ENCODE measurements at places on chromosomes 3 and 15.

DNA sequence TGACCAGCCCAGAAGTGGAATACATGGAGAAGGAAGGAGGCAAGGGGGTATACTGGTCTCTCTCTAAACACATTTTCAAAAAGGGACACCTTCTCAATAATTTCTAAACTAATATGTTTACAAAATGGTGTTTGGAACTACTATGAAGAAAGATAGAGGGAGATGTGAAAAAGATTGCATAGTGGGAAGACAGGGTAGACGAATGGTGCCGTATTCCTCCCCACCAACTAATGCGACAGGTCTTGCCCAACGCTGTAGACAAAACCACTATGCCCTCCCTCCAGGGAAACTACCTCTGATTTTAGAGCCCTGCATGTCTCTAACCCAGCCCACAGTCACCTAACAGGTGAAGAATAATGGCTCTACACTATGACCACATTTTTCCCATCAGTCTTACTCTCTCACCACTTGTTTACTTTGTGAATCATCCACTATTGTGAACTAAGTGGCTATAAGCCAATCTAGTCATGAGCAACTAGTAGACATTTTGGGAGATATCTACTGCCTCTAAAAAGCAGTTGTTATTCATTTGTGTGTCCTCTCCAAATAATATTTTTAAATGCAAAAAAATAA is 108.2 kb upstream of the UBE2E2 start:
- no peak for DNase-seq

- no peak for DNase-seq
Observed at GRCh38 chr15:66647358-66647757, 54.7 kb upstream of the SMAD6 start.

- no peak for DNase-seq
Observed at GRCh38 chr3:25403968-25404367, 24.1 kb upstream of the RARB start.

DNA sequence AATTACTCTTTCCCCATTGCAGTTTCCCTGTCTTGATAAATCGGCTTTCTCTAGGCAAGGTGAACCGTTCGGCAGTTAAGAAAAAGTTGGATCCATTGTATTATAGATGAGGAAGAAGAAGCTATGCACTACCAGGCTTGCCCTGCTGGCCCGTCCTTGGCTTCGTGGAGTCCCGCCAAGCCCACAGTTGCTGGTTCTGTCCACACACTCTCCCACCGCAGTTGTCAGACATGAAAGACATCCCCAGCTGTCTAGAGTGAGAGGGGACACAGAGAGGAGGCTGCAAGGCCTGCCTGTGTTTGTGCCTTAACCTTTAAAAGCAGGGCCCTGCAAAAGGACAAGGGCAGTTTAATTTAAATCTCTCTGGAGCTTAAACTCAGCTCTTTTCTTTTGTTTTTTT is 47.2 kb upstream of the PLCL2 start:
- DNase-seq: no peak

DNA sequence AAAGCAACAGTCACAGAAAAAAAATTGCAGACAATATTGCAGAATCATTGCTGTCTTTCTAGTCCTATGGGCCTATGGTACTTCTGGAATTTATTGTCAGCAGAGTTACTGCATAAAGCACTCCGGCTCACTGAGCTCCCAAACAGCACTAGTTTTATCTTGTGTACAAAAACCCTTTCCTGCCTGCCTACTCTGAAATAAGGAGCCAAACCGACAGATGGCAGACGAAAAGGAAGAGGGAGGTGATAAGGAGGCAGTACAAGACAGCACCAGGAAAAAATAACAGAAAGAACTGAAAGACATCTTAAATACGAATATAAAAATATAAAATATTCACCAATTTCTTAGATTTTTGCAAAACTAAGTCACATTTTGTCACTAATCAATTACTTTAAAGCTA is 15.6 kb downstream of the HERC1 start:
- peak; percentile 33 for DNase-seq

- DNase-seq: no peak
Observed at GRCh38 chr15:98666841-98667240, 18.5 kb downstream of the IGF1R start.

DNA sequence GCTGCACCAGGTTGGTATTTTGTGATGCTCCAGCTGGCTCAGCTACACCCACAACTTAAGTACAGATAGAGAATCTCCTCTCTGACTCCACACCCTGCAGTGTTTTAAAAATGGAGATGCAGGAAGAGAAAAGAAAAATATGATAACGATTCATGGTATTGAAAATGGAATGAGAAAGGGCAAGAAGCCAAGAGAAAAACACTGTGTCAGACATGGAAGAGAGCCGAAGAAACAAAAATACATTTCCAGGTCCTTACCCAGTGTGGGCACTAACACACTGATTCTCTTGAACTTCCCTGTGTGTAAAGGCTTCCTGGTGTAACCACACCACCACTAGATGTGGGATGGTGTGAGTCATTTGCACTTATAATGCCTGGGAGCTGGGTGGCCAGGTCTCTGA is 93.1 kb downstream of the GMPS start:
- DNase-seq: no peak

- DNase-seq: no peak
Observed at GRCh38 chr3:23837691-23838090, 31.9 kb downstream of the UBE2E1 start.

DNA sequence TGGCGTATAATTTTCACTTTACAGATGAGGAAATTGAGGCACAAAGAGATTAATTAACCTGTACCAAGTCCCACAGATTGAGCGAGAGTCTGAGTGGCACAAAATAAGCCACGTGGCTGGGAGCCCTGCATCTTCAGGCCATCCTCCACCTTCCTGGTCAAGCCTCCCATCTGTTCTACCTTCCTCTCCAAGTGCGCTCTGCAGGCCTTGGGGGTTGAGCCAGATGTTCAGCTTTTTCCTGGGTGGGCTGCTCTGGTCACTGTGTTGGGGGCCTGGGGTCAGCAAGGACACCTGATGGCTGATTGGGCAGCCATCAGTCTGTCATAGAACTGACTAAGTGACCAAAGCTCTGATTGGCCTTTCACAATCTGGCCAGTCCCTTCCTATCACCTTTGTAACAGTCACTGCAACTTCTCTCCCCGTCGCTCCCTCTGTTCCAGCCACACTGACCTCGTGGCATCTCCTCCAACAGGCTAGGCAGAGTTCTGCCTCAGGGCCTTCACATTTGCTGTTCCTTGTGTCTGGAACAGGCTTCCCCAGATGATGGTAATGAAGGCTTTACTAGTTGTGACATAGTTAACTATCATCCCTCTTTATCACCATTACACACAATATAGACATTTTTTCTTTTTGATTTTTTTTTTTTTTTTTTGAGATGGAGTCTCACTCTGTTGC is 46.8 kb downstream of the SCN5A start:
- no peak for DNase-seq

GRCh38 chr3:62493109-62493801 is 119.9 kb upstream of the FEZF2 start:
- no peak for DNase-seq

DNA sequence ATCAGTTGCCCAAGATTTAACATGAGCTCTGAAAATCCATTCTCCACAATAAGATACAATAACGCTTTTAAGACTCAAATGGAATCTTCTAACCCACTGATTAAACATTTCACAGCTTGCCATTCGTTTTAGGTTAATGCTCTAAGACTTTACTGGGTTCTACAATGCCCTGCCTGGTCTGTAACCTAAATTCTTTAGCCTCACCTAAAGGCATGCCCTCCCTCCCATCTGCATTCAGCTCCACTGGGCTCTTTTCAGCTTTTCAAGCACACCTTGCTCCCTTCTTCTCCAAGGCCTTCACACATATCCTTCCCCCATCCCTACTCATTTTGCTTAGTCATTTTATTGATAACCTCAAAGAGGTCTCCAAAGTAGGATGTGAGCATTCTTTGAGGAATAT is 290.9 kb downstream of the LSAMP start:
- DNase-seq: no peak

GRCh38 chr3:120568598-120568997 is 27.5 kb upstream of the NDUFB4 start:
- no peak for DNase-seq

GRCh38 chr15:59918994-59919951 is 84.8 kb upstream of the FOXB1 start:
- DNase-seq: no peak

GRCh38 chr3:23835087-23835486 is 29.3 kb downstream of the UBE2E1 start:
- no peak for DNase-seq

GRCh38 chr3:48408823-48409281 is 21.0 kb downstream of the PLXNB1 start:
- DNase-seq: no peak

GRCh38 chr3:193789455-193789854 is 196.4 kb downstream of the OPA1 start:
- DNase-seq: no peak

GRCh38 chr15:51229907-51230330 is 108.5 kb downstream of the CYP19A1 start:
- DNase-seq: no peak

GRCh38 chr3:136281966-136282520 is 31.9 kb downstream of the PCCB start:
- DNase-seq: no peak

DNA sequence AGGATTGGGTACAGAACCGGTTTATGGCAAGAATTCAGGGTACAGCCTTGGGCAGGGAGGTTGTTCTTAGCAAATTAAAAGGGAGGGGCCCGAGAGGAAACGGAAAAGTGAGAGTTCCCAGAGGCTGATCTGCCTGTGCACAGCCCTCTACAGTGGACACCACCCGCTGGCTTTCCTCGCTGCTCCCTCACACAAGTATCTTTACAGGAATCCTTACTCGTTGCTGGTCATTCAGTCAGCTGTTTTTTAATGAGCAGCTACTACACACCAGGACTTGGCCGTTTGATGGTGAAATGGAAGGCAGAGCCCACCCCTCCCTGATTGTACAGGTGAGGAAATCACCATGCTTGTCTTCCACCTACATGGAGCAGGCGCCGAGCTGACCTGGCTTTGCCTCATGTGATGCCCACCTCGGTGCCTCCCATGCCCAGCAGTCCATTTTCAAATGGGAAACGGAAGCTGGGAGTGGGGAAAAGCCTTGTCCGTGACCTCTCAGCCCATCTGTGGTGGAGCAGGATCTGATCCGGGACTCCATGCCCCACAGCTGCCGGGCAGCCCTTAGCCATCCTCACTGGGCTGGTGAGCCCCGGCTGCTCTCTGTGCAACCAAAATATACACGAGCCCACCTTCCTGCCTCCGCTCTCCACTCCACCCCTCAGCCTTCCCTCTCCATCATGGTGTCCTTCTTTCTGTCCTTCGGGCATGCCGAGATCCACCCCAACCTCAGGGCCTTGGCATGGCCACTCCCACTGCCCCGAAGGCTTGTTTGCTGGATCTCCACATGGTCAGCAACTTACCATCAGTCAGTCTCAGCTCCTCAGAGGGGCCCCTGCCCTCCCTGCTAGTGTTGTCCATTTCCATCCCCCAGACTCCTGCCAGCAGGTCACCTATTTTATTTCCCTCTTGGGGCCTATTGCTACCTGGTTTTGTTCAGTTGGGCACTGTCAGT is 33.3 kb upstream of the FGD5 start:
- DNase-seq: no peak

GRCh38 chr15:52370010-52370409 is 74.4 kb upstream of the MYO5C start:
- DNase-seq: no peak

- DNase-seq: no peak
Observed at GRCh38 chr3:123154020-123154985, 47.4 kb upstream of the SEC22A start.

DNA sequence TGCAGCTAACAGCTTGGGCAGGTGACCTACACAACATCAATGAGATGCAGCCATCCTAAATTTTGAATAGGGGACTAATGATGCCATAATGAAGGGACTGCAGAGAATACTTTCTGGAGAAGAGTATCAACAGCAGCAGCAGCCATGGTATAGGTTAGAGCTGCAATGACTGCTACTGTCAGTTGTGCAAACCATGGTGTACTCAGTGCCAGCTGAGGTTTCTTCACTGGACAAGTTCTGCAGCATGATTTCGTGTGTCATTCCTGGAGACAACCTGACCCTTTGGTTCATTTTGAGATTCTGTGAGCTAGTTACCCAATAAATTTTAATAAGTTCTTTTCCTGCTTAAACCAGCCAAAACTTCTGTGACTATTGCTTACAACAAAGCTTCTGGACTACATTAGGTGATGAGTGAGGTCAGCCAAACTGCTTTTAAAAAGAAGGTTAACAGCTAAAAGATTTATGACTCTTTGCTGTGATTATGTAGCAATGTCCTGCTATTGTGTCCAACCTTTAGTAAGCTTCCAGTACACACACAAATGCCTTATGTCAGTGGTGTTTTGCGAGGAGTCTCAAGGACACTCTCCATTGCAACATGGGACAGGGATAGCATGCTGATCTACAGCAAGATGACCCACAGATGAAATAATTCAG is 4.8 kb upstream of the DAZL start:
- no peak for DNase-seq

GRCh38 chr15:32716216-32716914 is 1.4 kb upstream of the GREM1 start:
- DNase-seq: no peak

DNA sequence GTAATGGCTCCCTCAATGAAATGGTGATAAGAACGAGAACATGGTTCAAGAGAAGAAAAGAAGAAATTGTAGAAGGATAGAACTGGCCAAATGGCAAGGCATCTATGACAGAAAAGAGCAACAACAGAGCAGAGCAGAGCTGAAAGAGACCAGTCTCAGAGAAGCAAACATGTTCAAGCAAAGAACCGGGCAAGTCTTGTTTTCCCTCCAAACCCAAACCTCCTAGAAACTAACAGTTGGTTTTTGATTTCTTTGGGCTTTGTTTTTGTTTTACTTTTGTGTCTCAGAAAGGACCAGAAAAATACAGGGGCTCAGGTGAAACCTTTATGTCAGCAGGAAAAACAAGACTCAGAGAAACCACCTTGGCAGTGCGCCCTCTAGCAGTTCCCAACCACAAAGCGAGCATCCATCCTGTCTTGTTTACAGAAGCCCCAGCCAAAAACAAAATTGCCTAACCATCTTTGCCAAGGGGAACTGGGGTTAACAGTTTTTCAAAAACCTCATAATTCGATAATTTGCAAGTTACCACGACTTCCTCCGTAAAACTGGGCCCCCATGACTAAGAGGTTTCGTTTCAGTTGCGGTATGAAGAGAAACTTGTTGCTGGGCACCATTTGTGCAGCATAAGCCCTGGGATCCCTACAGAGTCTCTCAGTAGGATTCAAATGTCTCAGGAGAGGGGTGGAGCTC is 159.2 kb upstream of the SLC24A5 start:
- DNase-seq: no peak

DNA sequence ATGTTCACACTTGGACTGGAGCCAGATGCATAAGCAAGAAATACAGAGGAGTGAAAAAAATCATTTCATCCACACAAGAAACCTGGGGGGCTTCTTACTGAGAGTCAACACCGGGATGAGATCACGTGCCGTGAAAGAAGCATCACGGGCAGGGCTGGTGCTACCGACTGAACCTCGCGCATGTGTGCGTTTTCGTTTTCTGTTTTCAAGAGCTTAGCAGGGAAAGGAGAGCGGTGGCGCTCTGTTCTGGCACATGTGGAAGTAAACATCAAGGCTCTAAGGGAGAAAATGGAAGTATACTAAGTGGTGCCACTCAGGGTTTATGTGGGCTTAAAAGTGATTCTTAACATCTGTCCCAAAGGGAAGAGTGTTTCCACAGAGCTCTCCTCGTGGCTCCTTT is 55.9 kb downstream of the VGLL4 start:
- no peak for DNase-seq
